ENCODE measurements at places on chromosomes 6 and 20.

- peak; percentile 47 for DNase-seq
These were observed 210.9 kb upstream of the HDDC2 start for GRCh38 chr6:125512621-125513020.

GRCh38 chr6:36825994-36826393 is 13.2 kb downstream of the CPNE5 start:
- DNase-seq, result no peak

DNA sequence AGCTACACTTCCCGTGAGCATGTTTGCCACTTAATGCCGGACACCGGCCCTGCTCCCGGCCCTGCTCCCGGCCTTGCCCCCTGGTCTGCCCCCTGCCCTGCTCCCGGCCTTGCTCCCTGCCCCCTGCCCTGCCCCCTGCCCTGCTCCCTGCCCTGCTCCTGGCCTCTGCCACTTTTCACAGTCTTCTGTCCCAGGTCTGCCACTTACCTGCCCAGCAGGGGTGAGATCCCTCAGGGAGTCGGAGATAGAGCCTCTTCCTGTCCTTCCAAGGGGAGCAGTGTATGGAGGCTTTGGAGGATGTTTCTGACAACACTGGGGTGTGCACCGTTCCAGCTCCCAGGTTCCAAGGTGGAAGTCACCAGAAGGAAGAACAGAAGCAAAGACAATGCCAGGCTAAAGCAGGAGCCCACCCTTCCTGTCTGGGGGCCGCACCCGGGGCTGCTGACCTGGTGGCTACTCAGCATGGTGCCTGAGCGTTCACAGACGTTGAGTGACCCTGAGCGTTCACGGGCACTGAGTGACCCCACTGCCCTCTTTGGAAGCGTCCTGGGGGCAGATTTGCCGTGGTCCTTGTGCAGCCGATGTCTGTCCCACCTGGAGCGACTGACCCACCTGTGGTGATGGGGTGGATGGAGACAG is 199.8 kb downstream of the DLL1 start:
- no peak for DNase-seq

DNA sequence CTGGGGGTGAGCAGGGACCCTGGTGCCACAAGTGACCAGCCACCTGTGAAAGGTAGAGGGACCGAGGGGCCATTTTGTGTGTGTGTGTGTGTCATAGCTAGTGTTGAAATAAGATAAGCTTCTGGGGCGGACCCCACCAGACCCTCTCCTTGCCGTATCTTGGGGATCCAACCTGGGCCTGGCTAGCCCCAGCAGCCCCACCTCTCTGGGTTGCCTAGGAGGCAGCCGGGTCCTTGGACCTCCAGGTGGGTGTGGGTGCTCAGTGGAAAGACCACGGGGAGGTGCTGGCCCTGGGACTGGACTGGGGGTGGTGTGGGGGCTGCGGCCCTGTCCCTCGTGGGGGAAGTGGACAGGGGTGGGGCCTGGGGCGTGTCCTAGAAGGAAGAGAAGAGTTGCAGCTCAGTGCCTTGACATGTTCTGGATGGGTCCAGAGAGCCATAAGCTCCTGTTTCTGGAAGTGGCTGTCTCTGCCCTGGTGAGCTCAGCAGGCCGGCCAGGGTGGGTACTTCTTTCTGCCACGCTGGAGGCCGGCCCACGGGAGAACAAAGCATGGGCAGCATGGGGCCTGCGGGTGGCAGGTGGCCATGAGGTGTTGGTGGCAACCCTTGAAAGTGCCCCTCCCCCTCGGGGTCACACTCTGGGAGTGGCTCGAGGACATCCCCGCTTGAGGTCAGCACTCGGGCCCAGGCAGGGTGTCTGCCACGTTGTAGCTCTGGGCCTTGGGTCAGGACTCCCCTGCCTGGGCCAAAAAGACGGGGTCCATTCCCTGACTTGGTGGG is 8.4 kb downstream of the RBBP8NL start:
- DNase-seq, result peak; percentile 52

GRCh38 chr6:155085582-155086257 is 90.6 kb downstream of the TIAM2 start:
- peak; percentile 54 for DNase-seq

GRCh38 chr6:41427642-41428335 is 92.4 kb downstream of the NCR2 start:
- peak; percentile 23 for DNase-seq

DNA sequence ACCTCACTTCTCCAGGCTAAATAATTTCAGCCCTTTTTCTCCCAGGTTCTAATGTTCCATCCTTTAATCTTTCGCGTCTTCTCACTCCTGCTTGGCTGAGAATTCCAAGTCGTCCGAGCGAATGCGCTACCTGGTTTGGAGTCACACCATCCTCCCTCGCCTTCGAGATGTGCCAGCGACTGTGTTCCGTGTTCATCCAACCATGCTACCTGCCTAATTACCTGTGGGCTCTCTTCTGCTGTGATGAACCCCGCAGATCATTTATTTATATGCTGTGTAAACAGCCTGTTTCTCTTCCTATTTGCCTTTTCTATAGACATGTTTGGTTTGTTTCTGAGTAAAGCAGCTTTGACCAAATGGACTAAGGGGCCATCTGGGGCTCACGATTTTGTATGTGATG is 83.5 kb upstream of the TMEM181 start:
- no peak for DNase-seq

Measured in hematopoietic multipotent progenitor cell treated with erythropoietin and hydrocortisone succinate and interleukin-3 and kit ligand, for 6 days (in vitro differentiated cells).